ENCODE measurements at places on chromosomes 11 and 22. TPM values are rescaled to one million over a fixed set of nuclear protein-coding genes. Genes with fewer than 3 reads are reported as not detected.

Gene UVRAG
- 44.7 TPM for total RNA-seq

Gene CTNND1
- 200 TPM for total RNA-seq

Gene HEPN1
- total RNA-seq = 0.18 TPM

Gene DGCR6
- 10.2 TPM for total RNA-seq

Gene TRIM6
- 1.5 TPM for total RNA-seq

Gene GAS2
- 0.88 TPM for total RNA-seq

Gene SCN2B
- total RNA-seq = not detected

Gene BRD1
- total RNA-seq = 30.9 TPM

Gene SPDYC
- total RNA-seq = not detected

Gene HYOU1
- 195 TPM for total RNA-seq

Gene OMP
- not detected for total RNA-seq

Gene TIMM10
- total RNA-seq = 35.0 TPM

Gene OR4D5
- total RNA-seq = not detected

Gene SYT12
- total RNA-seq = 0.18 TPM

Gene OR2AG1
- not detected for total RNA-seq

Gene CARD10
- 34.8 TPM for total RNA-seq

Gene OR5AR1
- not detected for total RNA-seq

Gene AIFM3
- total RNA-seq = 0.18 TPM

Gene RASD2
- total RNA-seq = 0.29 TPM

Gene CNGA4
- total RNA-seq = 0.12 TPM

Gene LRRC74B
- total RNA-seq = not detected

Gene IL18
- 0.35 TPM for total RNA-seq

Gene MS4A10
- total RNA-seq = not detected

Gene C11orf52
- 0.18 TPM for total RNA-seq

Gene MTCH2
- 63.5 TPM for total RNA-seq

Gene MS4A4A
- total RNA-seq = not detected

Gene C1QTNF4
- total RNA-seq = 0.29 TPM

Gene IMMP1L
- total RNA-seq = 3.9 TPM

Gene PLAAT4
- 8.8 TPM for total RNA-seq

Gene EXPH5
- 0.82 TPM for total RNA-seq

Gene PHOX2A
- not detected for total RNA-seq

Gene NCR3LG1
- total RNA-seq = 5.5 TPM

Gene IGSF9B
- total RNA-seq = not detected

Gene SLC16A8
- total RNA-seq = not detected

Gene OR51B5
- total RNA-seq = not detected

Gene OR5A1
- total RNA-seq = not detected

Gene MMP13
- total RNA-seq = not detected

Gene C1QTNF6
- 15.2 TPM for total RNA-seq

Gene TYR
- not detected for total RNA-seq

Gene GTSE1
- 7.5 TPM for total RNA-seq

Gene SLC17A6
- total RNA-seq = not detected

Gene SLC22A12
- not detected for total RNA-seq

Data from glomerular endothelial cell (primary cell).